Fibroblast of pulmonary artery (primary cell): ENCODE measurements at places on chromosomes 1 and 21.
A peak's percentile ranks its signal among the peaks of the same experiment; 100 is the strongest.

- DNase-seq: peak; percentile 72
Observed at GRCh38 chr1:243798726-243799125, 51.3 kb downstream of the AKT3 start.

DNA sequence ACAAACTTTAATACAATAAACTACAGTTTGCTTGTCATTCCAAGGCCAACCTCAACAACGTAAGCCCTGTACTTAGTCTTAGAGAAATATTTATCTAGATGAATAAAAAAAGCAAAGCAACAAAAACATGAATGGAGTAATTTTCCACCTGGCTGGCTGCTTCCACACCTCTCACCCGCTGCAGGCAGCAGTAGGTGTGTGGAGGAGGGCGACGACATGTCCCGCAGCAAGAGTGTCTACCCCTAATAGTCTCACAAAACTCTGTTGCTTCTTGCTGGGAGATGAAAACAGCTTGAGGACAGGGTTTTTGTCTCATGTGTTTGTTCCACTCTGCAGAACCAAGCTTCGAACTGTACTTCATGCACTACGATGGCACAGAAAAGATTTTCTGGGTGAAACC lies 48.8 kb upstream of the IGSF5 start:
- no peak for DNase-seq

DNA sequence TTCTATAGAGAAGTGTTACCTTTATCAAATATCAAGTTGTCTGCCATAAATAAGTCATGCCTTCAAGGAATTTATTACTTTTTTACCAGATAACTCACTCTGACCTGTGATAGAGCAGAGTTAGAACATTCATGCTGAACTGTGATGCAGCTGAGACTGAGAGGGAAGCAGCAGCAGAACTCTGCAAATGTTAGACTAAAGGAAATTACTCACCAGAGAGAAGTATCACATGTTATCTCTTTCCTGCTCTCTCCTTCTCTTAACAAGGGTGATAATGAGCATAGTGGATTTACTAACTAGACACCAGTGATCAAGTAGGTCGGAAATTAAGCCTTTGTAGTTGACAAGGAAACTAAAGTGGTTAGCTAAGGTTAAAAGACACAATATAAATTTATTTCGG lies 181.6 kb downstream of the RASAL2 start:
- DNase-seq: peak; percentile 28

DNA sequence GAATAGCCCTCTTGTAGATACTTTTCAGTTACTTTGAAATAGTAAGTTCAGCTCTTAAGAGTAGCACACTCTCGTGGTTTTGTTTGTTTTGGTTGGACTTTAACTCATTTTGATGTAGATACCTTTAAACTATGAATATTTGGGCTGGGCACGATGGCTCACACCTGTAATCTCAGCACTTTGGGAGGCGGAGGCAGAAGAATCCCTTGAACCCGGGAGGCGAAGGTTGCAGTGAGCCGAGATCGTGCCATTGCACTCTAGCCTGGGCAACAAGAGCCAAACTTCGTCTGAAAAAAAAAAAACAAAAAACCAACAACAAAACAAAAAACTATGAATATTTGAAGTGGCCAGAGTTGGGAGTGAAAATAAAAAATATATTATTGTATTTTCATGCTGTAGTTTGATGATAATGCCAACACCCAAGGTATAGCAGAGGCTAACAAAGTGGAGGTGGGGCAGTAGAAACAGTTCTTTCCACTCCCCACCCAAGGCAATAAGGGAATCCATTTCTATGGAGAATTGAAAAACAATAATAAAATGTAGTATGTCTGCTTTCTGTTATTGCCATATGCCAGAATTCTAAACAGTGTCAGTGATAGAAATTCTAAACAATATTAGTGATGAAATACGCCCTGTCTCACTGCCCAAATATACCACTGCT lies 1.7 kb downstream of the ZNF326 start:
- no peak for DNase-seq

GRCh38 chr1:9100471-9101043 lies 28.3 kb downstream of the GPR157 start:
- no peak for DNase-seq

DNA sequence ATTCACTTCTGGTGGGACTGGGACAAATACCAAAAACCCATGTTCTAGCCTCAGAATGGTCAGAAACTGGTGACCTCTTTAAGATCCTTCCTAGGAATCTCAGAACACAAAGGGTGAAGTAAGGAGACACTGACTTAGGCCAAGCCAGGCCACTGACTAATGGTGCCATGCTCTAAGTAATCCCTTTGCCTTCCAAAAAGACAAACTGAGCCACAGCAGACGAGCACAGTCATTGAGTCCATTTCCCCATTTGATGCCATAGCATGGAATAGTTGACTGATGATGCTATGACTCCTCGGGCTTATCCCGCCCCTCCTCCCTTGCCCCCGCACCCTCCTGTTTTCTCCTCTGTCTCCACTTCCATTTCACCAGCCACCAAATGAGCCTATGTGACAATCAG lies 145.8 kb upstream of the ZNF648 start:
- no peak for DNase-seq

DNA sequence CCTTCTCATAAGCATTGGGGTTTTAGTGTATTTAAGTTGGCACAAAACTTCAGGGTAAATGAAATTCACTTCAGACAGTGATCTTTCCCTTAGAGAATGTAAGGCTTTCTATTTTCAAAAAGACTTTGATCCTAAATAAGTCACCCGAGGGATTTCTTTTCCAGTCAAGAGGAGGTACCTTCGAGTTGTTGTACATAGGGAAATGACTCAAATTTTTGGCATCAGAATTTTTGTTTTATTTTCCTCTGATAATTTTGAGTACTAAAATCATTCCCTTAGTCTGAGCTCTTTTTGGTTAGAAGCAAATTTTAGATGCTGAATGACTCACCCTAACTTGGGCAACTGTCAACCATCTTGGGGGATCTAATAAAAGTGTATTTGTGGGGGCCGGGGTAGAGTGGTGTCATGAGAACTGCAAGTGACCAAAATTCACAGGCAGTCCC lies 193.9 kb downstream of the DHRS3 start:
- DNase-seq: peak; percentile 71

- no peak for DNase-seq
Observed at GRCh38 chr1:29991815-29992214, 731.6 kb downstream of the MATN1 start.

- DNase-seq: no peak
Observed at GRCh38 chr1:178973652-178974101, 52.0 kb upstream of the FAM20B start.

DNA sequence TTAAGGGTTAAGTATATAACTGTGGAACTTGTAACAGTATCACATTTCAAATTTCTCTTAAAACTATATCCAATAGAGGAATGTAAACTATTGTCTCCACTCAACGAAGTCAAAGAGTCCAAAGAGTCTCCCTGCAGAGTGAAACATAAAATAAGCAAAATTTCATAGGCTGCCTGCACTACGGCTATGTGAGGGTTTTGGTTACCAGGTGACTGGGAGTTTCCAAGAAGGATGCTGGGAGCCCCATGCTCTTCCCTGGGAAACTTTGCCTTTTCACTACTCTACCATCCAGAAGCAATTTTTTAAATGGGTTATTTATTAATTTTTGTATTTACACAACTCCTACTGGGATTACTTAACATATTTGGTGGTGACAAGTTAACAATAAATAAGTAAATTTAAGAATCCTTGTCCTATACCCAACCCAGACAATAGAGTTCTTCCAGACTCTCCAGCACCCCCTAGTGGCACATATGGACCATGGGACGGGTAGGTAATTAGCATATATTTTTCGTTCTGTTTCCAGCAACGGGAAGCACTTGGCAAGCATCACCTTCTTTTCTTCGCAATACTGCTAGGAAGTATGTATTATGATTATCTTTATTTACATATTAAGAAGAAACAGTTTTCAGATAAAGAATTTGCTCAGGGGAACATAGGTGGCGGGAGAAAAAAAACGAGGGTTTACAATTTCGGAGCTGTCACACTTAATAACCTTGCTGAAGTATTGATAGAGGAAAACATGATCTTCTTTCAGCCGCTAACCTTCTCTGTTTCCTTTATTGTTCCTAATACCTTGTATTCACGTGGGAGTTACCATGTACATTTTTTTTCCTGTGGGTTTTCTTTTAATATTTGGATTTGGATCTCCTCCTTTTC lies 3.5 kb downstream of the FMO2 start:
- peak; percentile 89 for DNase-seq

GRCh38 chr1:224629965-224630364 lies 13.8 kb downstream of the CNIH3 start:
- no peak for DNase-seq

DNA sequence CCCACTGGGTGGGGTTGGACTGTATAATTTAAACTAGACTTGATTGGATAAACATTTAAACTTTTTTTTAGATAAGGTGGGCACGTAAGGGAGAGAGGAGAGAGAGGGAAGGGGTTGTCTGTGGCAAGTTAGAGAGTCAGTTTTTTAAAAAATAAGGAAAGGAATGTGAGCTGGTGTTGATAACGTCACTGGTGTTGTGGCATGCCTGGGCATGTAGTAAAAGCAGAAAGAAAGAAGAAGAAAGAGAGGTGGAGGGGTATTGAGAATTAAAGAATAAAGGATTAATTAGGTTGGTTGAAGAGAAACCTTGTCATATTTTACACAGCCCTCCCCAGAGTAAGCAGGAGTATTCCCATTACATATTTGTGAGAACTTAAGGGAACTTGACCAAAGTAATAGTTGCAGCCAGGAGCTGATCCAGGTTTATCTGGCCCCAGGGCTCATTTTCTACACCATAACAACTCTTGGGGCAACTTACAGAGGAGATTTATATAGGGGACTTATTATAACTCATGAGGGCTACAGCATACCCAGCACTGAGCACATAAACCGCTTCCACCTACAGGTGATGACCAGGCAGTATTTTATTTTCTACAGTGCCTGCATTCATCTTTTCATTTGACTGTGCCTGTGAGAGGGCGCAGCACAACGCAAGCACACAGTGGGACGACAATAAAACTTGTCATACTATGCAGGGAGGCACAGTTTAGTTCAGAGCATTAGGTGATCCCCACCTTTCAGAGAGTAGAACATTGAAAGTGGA lies 70.2 kb downstream of the CCDC30 start:
- DNase-seq: peak; percentile 6
